ENCODE measurements at places on chromosomes 2 and 18.

- no peak for DNase-seq
These were observed 84.8 kb upstream of the RASGRP3 start for GRCh38 chr2:33391529-33392255.

GRCh38 chr2:232292395-232293154 is 86.0 kb upstream of the ALPP start:
- DNase-seq = no peak

DNA sequence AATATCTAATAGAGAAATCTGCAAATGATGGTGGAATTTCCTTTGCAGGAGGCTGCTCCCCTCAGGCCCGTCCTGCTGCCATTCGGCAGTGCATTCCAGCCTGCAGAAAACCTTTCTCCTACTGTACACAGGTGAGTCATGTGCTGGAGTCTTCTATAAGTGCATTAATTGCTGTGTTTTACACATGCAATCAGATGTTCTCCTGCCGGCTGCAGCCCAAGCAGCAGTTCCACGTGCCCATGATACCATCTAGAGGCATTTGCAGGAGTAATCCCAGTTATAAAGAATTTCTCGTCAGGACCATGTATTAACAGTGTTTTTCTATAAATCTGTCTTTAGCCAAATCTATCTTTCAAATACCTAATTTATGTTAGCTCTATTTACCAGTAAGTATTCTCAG is 304.7 kb upstream of the HNMT start:
- no peak for DNase-seq

DNA sequence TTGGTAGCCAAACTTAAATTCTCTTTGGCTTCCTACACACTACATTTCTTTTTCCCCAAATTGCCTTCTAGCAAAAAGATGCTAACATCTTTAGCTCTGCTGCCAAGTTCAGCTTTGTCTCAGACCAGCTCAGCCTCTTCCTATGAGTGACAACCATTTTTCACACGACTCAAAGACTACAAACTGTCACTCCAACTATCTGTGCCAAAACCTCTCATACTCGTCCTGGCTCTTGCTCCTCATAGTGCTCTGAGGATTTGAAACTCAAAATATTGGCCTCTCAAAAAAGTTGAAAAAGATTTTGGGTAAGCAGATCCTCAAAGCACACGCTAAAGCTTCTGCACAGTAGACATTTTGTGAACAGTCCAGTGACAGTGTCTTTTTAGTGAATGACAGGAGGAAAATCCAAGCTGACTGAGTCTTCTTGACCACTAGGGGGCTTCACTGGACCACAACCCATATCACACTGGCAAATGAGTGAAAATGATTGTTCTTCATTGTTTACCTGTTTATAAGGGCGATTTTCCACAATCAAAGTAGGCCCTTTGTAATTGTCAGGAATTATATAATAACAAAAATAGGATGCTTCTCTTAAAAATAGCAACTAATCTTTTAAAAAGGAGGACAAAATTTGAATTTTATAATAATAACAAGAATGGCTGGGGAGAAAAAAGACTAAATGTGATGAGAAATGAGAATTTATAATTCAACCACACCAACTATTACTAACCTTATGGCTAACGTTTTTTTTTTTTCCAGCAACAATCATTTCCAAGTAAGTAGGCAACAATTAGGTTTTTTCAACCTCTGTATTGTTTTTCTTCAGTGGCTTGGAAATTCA is 85.5 kb upstream of the PGAP1 start:
- peak; percentile 70 for DNase-seq

DNA sequence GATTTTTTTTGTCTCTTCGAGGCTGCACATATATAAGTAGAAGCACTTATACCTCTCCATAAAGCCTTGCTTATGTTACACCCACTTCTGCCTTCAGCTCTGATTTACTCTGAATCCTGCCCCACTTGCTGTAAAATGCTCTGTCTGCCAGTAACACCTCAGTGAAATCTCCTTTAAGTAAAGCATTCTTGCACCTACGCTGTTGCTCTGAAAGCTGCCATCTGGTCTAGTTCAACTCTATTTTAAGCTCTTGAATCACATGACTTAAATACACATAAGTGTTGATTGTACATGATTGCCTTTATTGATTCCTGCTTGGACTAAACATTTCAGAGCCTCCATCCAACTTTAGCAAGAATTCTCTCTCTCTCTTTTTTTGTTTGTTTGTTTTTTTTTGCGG is 609.0 kb upstream of the CELF4 start:
- no peak for DNase-seq

- DNase-seq = no peak
These were observed 170.5 kb upstream of the COPS8 start for GRCh38 chr2:236915186-236915585.

DNA sequence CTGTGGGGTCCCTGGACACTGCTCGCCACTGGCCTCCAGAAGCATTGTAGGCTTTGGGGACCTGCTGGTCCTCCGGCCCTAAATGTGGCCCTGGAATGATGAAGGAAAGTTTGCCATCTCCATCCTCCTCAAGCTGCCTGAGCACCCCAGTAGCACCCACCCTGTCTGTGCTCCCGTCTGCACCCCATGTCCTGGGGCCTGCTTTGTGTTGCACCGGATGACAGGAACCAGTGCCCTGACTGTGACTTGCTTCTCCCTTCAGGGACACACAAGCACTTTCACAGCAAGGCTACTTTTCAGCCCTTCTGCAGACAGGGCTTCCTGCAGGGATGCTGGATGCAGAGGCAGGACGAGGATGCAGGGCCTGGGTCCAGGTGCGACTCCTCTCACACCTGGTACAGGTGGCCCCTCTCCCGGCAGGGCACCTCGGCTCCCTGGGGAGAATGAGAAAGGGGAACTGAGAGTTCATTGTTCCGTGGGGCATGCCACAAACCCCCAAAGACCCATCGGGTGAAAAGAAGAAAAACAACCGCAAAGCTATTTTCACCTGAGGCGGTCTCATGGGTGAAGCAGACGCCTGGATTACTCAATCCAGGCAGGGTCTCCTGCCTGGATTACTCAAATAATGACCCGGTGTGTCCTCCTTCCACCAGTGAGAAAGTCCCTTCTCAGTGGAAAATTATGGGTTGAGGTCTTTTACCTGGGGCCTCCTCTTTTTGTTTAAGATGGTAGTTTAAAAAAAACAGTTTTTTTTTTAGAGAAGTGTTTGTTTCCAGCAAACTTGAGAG is 74.9 kb downstream of the LONRF2 start:
- DNase-seq = no peak

GRCh38 chr18:38322206-38322605 is 756.6 kb upstream of the CELF4 start:
- no peak for DNase-seq
